ENCODE measurements at places on chromosomes 4 and X.

DNA sequence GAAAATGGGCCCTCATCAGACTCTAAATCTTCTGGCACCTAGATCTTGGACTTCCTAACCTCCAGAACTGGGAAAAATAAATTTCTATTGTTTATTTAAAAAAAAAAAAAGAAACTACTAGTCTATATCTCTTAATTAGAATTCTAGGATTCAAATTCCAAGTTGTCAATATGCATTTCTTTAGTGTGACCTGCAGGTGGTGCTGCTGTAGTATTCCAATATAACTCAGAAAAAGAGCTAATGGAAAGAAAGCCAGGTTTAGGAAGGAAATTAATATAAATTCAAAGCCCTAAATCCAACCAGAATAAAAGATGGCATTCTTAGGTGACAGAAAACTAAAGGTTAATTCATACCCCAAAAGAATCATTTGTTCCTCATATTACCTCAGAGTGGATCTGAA is 80.0 kb upstream of the NALF2 start:
- no peak for DNase-seq

DNA sequence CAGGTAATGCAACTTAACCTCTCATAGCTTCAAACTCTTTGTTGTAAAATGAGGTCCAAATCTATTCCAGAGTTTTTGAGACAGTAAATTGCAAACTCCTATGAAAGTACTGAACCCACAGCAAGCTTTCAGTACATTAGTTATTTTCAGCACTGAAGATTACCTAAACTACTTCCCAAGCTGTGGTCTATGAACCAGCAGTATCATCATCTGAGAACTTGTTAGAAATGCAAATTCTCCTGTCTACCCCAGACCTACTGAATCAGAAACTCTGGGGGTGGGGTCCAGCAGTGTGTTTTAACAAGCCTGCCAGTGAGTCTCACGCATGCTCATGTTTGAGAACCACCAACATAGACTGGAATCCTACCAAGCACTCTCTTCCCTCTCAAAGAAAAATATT is 5.7 kb upstream of the CASP6 start:
- no peak for DNase-seq

DNA sequence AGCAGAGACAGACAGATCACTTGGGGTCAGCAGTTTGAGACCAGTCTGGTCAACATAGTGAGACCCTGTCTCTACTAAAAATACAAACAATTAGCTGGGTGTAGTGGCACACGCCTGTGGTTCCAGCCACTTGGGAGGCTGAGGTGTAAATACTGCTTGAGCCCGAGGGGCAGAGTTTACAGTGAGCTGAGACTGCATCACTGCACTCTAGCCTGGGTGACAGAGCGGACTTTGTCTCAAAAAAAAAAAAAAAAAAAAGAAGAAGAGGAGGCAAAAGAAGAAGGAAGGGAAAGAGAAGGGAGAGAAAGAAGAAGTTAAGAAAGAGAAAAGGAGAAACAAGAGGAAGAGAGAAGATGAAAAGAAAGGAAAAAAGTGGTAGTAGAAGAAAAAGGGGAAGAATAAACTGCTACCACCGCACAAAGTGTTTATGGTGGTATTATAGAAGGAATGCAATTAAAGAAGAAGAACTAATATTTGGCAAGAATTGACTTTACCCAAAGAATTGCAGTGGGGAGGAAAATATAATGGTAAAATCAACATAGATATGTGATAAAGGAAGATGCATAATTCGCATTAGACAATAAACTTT is 19.6 kb upstream of the NSUN7 start:
- DNase-seq, result no peak

DNA sequence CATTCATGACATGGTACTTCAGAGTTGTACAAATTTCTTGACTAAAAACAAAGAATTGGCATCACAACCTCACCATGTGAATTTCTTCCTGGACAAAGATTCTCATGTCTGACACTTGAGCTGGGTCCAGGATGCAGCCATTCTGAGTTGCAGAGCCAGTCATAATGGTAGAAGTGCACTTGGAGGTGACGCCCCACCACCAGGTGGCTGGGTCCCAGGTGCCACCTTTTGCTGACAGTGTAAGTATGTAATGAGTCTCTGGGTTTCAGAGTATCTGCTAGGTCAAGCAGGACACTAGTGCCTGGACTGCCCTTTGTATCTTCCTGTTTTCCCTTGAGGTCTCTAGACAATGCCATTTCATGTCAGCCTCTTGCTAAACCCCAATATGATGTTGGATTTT is 36.6 kb upstream of the WDR1 start:
- DNase-seq, result no peak

GRCh38 chr4:94564252-94564651 is 112.5 kb downstream of the PDLIM5 start:
- no peak for DNase-seq

GRCh38 chr4:48526406-48526805 is 36.4 kb downstream of the ZAR1 start:
- no peak for DNase-seq

DNA sequence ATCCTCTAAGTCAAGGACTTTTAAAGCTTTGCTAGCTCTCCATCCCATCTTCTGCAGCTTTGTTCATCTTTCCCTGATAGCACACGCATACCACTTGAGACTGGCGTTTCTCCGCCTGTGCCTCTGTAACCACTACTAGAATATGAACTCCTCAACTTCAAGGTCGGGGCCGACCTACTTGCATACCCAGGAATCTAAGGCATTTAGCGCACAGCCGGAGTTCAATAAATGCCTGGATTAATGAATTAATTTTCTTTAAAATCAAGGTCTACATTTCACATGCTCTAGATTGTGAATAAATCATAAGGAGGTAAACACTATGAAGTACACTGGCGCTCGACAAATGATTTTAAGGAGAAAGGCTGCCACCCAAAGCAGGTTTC is 89.3 kb downstream of the HNRNPD start:
- no peak for DNase-seq

- DNase-seq, result no peak
These were observed 24.3 kb downstream of the GRSF1 start for GRCh38 chr4:70815370-70815769.

DNA sequence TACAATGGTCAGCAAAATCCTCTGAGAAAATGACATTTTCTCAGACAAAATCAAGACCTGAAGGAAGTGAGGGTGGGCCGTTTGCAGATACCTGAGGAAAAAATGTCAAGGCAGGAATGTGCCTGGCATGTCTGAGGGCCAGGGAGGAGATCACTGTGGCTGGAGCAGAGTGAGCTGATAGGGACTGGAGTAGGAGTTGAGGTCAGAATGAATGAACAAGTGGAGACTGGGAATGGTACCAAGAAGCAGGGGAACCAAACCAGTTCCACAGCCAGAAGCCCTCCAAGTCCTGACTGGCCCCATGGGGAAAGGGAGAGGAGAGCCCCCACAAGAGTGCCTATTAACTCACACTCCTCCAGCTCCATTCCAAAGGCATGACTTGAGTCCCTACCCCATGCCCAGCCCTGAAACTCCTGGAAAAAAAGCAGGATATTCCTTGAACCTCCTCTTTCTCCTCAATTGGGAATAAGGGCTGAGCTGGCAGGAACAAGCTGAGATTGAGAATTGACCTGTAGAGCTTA is 41.5 kb downstream of the STEEP1 start:
- no peak for DNase-seq

- no peak for DNase-seq
These were observed 198.5 kb downstream of the SPATA18 start for GRCh38 chr4:52249581-52249980.

DNA sequence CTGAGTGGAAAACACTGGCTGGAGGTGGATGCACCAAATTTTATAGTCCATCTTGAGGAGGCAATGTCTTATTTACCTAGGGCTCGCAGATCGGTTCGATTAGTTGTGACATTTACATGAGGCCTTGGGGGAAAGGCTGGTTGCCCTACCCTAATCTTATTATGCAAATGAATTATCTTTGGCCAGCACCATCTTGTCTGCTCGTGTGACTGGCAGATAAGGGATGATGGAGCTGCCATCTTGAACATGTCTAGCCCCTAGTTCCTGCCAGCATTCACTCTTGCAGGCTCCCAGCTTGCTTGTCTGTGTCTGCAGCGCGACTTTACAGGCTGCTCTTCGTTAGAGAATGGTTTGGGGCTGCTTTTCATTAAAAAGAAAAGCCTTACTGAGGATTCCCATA is 61.9 kb downstream of the SEC24B start:
- peak; percentile 6 for DNase-seq

DNA sequence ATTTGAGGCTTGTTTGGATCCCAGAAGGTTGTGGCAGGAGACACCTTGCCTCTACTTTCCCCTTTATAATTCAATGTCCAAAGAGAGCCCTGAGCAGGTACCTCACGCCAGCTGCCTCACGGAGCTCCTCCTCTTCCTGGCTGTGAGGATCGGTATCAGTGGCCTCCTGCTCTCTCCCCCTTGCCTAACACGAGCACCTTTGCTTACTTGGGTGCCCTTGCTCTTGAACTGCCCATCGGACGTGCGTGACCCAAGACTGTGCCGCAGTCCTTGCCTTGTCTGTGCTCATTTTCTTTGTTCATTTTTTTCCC is 27.8 kb upstream of the MSANTD1 start:
- no peak for DNase-seq

- no peak for DNase-seq
These were observed 1391.1 kb downstream of the FAM133A start for GRCh38 chrX:95065151-95065550.

DNA sequence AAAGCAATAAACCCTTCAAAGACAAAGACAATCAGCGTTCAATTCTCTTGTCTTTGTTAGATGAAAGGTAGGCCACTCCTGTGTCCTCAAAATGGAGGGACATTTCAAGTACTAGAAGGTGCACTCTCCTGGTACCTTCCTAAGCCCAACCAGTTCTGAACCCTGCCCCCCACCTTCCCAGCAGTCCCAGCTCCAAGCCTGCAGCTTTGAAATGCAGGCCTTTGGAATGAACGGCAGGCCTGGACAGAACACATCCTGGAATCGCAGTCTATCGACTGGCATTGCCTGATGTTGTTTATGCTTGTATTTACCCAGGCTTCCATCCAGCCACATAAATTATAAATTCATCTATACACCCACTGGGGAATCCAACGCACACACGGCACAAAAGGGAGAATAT is 47.4 kb downstream of the RASGEF1B start:
- DNase-seq, result no peak

GRCh38 chr4:121306931-121307330 is 73.9 kb downstream of the QRFPR start:
- DNase-seq, result no peak

- no peak for DNase-seq
These were observed 8.6 kb downstream of the SLC9B2 start for GRCh38 chr4:103067841-103068547.

- DNase-seq, result no peak
These were observed 80.9 kb downstream of the CLDN34 start for GRCh38 chrX:10048076-10048475.

DNA sequence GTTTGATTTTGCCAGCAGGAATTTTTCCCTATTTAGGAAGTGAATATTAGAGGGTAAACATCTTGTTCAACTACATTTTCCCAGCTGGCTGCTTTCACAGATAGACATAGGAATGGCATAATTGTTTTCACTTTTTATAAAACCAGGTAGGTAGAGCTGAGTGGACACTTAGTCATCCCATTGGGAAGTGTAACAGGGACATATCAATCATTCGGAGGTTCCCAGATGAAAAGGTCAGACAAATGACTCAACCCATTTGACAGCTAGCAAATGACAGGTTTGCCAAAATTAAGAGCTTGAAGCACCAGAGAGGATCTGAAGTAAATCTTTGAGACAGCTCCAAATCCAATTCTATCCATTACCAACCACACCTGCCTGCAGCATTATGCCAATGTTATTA is 205.3 kb downstream of the SLC39A8 start:
- DNase-seq, result no peak

DNA sequence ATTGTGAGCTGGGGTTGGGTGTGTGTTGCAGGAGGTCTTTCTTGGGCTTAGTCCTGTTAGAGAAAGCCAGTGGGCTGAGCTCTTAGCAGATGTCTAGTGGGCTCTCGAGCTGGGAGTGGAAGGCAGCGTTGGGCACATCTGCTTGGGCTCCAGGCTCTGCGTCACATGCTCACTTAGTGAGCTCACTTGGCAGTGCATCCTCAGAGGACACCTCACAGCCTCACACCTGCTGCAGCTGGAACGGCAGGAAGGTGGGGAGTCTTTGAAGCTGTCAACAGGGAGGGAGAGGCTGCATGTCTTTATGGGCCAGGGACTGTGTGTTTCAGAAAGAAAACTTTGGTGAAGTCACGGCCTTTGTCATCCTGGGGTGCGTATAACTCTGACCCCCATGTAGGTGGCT is 82.2 kb downstream of the PSAPL1 start:
- no peak for DNase-seq

DNA sequence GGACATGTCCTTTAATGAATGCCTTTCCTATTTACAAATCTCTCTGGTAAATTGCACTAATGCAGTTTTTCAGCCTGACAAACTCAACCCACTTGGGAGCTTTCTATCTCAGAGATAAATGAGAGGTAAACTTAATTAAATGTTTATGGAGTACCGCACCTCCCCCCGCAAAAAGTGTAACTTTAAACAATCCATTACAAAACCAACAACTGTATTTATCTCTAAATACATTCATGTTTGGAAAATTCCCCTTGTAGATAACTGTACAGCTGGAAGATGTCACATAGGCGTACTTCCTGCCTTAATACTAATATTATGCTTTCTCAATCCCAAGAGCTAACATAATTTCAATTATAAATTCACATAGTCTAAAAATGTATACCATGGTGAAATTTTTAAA is 215.5 kb downstream of the LDB2 start:
- no peak for DNase-seq

GRCh38 chrX:104697294-104697693 is 131.3 kb downstream of the IL1RAPL2 start:
- DNase-seq, result no peak

DNA sequence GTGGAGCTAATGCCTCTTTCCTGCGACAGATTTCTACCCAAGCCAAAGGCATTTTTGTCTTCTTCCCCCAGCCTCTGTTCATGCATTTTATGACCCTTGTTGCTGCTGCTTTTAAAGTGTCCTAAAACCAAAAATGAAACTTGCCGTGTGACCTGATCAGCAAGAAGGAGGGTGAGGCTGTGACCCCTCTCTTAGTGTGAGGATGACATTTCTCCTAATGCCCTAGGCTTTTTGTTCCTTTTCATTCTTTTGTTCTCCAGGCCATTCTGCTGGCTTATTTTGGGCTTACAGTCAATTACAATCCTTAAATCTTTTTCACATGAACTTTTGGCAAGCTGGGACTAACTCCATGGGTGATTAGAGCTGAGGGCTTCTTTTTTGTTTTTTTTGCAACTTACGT is 34.4 kb downstream of the PTTG2 start:
- no peak for DNase-seq

- no peak for DNase-seq
These were observed 4.2 kb downstream of the PDE5A start for GRCh38 chr4:119624356-119624755.
